ENCODE measurements at places on chromosomes 2 and 18. TPM values are rescaled to one million over a fixed set of nuclear protein-coding genes. Genes with fewer than 3 reads are reported as not detected.
A peak's percentile ranks its signal among the peaks of the same experiment; 100 is the strongest.

RELCH gene
- 11.5 TPM for total RNA-seq

GRCh38 chr2:81324046-81324445 is 1019.5 kb upstream of the LRRTM1 start:
- no peak overlapping the region for H3K27ac ChIP-seq
- H3K36me3 ChIP-seq: no peaks in the 10 kb centered on the region
- H3K4me1 ChIP-seq: no peaks in the 10 kb centered on the region
- DNase-seq: no peak
- H3K27me3 ChIP-seq: no peaks in the 10 kb centered on the region
- H3K4me3 ChIP-seq: no peak overlapping the region

DNA sequence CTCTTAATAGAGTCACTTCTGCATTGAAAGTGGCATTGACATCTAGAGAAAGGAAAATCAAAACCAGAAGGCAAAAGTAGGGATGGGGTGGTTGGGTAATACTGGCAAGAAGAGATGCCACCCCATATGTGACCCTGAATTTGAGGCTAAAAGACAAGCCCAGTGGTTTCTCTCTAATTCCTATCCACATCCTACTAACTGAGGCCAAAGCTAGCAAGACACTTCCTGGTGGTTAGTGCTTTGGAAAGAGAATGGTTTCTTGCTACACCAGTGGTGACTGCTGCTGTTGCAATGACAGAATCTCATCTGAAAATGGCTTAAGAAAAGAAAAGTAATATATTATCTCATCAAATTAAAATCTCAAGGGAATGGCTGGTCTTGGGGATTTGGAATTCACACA is 640.6 kb downstream of the EPHA4 start:
- no peaks in the 10 kb centered on the region for H3K27me3 ChIP-seq
- H3K4me3 ChIP-seq: no peak overlapping the region
- no peak for DNase-seq
- peaks cover 3% of the 10 kb centered on the region for H3K4me1 ChIP-seq
- H3K27ac ChIP-seq: no peak overlapping the region
- no peaks in the 10 kb centered on the region for H3K36me3 ChIP-seq

ARHGAP15 gene
- total RNA-seq: 1.3 TPM

DNA sequence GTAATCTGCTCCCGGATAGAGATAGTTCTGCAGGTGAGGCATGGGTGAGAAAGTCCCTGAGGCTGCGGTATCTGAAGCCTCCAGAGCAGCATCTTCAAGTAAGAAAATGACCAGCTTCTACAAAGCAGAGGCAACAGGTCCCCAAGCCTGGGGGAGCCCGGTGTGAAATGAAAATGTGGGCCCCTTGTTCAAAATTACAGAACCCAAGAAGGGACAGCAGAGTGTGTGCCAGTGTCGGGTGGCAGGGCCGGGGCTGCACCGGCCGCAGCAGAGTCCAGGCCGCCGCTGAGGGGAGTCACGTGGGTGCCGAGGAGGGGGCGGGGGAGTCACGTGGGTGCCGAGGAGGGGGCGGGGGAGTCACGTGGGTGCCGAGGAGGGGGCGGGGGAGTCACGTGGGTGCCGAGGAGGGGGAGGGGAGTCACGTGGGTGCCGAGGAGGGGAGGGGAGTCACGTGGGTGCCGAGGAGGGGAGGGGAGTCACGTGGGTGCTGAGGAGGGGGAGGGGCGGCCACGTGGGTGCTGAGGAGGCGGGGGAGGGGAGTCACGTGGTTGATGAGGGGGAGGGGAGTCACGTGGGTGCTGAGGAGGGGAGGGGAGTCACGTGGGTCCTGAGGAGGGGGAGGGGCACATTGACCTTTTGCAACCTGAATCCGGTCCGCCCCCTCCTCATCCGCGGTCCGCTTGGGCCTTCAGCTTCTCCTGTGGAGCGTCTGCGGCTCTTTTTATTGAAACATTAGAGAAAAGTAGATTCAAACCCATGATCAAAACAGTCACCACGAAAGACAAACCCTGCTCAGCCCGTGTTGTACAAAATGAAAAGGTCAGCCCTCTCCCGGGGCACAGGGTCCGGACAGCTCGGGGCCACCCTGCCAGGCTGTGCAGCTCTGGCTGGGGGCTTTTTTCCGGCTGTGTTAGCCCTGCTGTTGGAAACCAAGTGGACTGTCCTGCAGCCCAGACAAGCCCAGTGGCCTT is 10.4 kb downstream of the COLEC11 start:
- peaks cover 2% of the 10 kb centered on the region for H3K27me3 ChIP-seq
- no peak overlapping the region for H3K4me3 ChIP-seq
- no peak overlapping the region for H3K27ac ChIP-seq
- peak; percentile 19 for DNase-seq
- no peaks in the 10 kb centered on the region for H3K36me3 ChIP-seq
